ENCODE measurements at places on chromosomes 1 and 21.
A peak's percentile ranks its signal among the peaks of the same experiment; 100 is the strongest.

DNA sequence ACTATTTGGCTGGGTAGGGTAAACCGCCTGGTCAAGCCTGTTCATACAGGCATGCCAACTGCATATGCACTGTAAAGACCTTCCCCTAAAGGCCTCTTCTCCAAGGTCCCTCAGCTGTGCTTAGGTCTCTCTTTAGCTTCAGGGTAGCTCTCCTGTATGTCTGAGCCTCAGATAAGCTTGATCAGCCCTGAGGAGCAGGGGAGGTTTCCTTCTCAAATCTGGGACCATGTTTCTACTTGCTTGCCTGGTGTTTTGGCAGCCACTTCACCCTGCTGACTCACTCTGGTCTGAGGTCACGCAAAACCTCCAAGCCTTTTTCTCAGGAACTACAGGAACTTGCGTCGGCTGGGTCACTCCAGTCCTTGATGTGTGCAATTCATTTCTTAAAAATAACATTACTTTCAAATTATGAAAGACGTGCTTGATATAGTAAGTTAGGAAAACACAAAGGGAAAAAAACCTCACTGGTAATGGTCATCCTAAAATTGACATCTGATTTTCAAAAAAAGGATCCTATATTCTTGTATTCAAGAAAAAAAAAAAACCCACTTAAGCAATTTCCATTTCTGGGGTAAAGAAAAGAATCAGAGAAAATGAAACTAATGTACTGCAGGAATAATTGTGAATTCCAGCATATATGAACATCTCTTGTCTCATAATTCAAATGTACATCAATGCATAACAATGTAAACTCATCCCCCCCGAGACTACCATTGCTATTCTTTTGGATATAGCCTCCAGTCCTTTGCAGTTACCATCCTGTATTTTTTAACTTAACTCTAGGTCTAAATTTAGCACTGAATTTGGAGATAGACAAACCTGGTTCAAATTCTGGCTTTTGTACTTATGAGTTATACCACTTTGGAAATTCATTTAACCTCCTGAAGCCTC lies 24.8 kb upstream of the RNF19B start:
- no peak for DNase-seq

GRCh38 chr1:20380616-20381035 lies 90.0 kb downstream of the VWA5B1 start:
- DNase-seq: no peak

DNA sequence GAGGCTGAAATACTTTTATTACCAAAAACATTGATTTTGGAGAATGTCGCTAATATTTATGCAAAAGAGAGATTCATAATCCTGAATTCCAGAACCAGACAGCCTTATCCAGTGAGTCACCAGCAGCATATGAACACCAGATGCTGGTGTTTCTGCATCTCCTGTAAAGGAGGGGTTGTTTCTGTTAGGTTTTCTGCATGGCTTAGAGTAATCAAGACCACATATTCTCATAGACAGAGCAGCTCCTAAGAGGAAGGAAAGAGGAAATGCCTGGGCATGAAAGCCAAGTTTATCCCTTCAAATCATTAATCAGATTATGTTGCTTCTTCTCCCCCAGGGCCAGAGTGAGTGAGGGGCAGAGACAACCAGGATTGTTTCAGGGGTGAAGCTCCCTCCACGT lies 86.2 kb downstream of the NGF start:
- no peak for DNase-seq

- no peak for DNase-seq
These were observed 86.9 kb downstream of the STUM start for GRCh38 chr1:226635456-226635941.

- no peak for DNase-seq
These were observed 91.6 kb downstream of the ASH1L start for GRCh38 chr1:155471026-155471425.

- DNase-seq: no peak
These were observed 79.3 kb upstream of the COL24A1 start for GRCh38 chr1:86235852-86236251.

DNA sequence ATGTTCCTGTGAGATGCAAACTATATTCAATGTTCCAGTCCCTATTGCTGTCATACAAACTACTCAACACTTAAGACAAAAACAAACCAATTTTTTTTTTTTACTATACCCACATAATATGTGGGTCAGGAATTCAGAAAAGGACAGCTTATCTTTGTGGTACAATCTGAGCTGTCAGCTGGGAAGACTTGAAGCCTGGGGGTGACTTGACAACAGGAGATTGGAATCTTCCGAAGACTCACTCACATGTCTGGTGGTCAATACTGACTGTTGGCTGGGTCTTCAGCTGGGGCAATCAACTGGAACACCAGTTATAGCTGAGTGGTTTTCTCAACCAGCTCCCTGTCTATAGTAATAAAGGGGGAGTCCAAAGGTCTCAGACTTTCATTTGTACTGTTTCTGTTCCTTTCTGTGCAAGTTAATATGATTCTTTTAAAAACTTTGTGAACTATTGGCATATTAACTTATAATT lies 81.7 kb upstream of the ATP1B1 start:
- no peak for DNase-seq

GRCh38 chr1:182791281-182792179 lies 2.0 kb downstream of the NPL start:
- no peak for DNase-seq

DNA sequence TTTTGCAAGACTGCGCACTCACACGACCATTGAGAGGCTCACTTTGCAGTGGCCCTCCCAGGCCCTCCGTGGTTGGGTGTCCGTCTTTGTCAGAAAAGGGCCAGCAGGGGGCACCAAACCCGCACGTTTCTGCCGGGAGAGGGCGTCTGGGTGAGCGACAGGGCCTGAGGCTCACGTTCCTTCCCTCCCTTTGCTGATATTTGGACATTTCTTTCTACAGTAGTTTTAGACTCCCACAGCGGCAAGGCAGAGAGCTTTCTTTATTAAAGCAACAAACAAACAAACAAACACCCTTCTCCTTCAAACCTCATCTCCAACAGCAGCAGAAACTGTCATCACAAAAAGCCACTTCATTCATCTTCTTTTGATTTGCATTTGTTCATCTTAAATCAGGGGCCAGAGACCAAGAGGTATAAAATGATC lies 79.2 kb upstream of the WDR26 start:
- peak; percentile 53 for DNase-seq

DNA sequence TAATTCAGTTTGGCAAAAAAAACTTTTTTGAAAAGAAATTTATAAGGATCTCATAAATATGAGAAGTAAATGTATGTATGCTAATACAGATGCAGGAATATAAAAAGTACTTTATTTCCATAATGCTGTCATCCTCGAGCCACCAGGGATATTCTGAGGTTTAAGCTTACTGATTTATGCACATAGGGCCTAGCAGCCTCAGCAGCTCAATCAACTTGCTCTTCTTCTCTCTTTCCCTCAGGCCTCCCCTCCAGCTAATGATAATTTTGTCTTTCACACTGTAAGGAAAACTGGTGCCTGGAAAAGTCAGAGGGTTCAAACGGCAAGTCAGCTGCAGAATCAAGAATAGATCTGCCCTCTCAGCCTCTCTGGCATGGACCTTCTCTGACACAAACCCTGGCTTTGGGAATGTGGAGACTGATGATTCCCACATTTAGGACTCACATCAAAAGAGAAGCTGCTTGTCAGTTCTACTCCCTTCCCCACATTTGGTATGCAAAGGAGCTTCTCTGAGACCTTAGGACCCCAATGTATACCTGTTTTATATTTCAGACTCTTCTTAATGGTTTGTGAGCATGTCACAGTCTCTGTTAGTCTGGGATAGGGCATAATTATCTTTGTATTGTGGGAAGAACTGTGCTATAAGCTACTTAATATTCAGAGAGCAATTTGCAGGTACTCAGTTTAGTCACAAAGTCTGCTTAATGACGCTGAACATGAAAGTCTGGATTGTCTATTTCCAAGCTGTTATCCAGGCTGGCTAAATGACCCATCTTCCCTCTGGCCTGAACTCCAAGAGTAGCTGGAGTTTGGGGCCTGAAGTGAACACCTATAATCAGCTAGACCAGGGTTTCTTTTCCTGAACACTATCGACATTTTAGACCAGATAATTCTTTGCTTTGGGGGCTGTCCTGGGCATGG lies 52.1 kb upstream of the DIPK1A start:
- DNase-seq: no peak

DNA sequence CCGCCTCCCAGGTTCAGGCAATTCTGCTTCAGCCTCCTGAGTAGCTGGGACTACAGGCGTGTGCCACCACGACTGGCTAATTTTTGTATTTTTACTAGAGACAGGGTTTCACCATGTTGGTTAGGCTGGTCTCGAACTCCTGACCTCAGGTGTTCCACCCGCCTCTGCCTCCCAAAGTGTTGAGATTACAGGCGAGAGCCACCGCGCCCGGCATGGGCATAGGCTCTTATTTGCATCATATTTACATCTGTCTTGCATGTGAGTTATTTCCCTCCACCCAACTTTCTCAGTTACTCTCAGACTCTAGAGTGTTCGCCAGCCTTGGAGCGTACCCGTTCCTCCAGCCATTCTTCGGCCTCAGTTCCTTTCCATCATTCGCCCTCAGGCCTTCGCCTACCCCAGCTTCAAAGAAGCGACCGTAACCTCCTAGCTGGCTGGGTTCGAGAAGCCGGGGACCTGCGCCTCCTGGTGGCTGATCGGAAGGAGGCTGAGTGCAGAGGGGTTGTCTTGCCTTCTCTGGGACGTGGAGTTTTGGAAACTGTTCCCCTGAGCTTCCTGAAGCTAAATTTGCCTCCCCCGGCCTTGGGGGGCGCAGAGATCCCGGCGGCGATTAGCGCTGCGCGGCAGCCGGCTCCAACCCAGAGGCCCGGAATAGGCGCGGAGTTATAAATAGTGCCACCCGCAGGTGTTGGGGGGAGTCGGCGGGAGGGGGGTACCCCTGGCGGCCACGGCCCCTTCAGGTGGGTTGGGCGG lies 3.6 kb upstream of the ZBTB7B start:
- peak; percentile 54 for DNase-seq

GRCh38 chr1:4794020-4794780 lies 139.8 kb downstream of the AJAP1 start:
- DNase-seq: no peak

DNA sequence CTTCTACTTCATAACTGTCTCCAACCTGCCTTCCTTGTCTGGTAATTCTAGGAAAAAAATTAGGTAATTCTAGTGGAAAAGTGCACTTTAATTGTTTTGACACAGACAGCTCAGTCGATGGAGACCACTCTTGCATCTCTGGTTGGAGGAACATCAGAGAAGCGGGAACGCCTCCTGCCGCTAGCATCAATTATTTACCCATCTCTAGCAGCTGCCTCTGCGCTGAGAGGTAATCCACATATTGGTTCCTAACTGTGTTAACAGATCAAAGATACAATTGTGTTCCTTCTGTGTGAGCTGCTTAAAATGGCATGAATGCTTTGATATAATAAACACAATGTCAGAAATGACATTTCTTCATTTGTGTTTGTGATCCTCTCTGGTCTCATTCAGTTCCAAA lies 33.3 kb downstream of the C2CD2 start:
- no peak for DNase-seq

GRCh38 chr21:42143111-42143510 lies 72.0 kb downstream of the UMODL1 start:
- DNase-seq: no peak

All from stimulated activated CD8-positive, alpha-beta memory T cell treated with anti-CD3 and anti-CD28 coated beads, Interleukin-4, amount 100 ng/mL, for 4 hours (primary cell).